Mammary epithelial cell (primary cell): ENCODE measurements at places on chromosomes 13 and 19.

DNA sequence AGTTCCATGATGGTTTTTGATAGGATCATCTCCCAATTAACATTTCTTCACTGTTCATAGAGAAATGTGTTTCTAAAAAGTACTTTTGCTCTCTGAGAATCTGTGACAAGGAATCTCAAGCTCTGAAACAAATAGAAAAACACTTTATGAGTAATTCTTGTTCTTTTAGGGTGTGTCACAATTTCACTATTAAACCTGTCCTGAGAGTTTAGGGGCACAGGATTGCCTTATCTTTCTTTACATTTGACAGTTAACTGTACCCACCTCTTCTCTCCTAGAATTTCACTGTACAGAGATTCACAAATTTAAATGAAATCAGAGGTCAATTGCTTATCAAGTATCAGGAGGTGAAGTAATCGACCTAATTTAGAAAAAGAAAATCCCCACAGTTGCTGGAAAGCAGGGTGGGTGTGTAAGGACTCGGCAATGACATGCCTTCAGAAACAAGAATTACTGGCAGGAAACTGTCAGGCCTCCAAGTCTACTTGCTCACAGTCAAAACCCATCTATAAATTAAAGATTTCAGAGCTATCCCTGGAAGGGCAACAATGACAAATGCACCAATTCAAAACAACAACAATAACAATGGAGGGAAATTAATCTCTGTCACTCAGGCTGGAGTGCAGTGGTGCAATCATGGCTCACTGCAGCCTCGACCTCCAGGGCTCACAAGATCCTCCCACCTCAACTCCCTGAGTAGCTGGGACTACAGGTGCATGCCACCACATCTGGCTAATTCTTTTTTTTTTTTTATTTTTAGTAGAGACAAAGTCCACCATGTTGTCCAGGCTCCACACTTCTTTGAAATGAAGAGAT is 250.2 kb downstream of the ABCC4 start:
- no peak for DNase-seq

GRCh38 chr19:38043649-38044144 is 136.7 kb downstream of the SIPA1L3 start:
- no peak for DNase-seq

- no peak for DNase-seq
These were observed 244.4 kb upstream of the SLITRK1 start for GRCh38 chr13:84126671-84127171.

- DNase-seq = peak; percentile 31
These were observed 8.3 kb upstream of the NTN5 start for GRCh38 chr19:48681127-48681470.

- DNase-seq = peak; percentile 47
These were observed 232.5 kb upstream of the SERP2 start for GRCh38 chr13:44140888-44141724.

DNA sequence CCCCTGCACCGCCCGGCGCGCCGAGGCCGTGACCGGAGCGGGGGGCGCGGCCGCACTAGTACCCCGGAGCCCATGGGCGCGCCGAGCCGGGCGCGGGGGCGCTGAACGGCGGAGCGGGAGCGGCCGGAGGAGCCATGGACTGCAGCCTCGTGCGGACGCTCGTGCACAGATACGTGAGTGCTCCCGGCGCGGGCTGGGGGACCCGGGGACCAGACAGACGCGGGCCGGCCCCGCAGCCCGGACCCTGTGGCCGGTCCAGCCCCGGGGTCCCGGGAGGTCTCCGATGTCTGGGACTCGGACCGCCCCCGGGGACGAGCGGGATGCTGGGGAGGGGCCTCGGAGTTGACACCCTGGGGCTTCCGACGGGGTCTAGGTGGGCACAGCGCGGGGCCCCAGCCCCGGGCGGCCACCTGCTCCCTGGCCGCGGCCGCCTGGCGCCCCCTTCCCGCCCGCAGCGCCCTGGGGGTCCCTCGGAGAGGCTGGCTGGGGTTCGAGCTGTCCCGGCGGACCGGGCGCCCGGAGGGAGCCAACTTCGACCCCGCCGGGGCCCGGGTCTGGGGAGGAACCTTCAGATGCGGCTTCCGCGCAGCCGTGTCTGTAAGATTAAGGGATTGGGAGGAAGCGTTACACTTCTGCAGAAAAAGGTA is 568 bp downstream of the ATP11A start:
- peak; percentile 26 for DNase-seq

DNA sequence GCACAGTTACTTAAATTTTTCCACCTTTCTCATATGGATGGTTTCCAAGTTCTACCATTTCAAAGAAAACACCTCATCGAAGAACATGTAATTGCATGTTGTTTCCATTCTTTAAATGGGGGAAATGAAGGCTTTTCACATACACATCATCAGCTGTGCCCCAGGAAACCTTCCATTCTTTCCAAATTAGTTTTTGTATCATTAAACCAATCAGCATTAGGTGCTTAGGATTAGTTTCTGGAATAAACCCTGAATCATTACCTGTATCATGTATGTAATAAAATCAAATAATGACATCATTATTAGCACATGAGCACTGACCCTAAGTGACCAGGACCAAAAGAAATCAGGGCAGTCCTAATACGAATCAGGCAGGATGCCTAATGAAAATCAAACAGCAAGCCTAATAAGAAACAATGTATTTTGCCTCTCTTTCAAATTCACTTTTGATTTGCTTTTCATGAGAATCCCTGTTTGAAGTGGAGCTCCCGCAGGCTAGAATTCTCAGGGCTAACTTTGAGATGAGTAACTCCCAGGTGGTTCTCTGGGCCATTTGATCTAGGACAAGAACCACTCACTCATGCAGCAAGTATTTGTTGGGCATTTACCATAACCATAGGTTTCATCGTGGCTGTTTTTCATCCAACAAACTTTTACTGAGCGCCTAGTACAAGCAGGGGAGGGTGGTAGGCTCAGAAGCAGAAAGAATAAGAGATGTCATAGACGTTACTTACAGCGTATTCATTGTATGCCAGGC is 89.2 kb downstream of the MZT1 start:
- DNase-seq = peak; percentile 92

DNA sequence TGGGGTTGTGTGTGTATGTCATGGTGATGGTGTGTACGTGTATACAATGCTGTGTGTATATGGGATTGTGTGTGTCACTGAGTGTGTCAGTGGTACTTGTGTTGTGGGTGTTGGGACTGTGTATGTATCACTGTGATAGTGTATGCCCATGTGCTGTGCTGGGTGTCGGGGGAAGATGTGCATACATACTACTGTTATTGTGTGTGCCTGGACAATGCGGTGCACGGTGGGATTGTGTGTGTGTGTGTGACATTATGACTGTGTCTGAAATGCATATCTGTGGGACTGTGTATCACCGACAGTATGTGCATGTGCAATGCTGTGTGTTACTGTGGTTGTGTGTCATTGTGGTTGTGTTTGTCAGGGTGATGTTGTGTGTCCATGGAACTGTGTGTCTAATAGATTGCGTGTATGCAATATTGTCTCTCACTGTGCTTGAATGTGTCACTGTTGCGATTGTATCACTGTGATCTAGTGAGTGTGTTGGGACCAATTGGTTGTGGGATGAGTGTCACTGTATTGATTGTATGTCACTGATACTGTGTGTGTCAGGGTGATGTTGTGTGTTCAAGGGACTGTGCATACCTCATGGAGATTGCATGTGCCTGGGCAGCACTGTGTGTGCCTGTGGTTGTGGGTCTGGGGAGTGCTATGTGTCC is 11.0 kb upstream of the BBC3 start:
- peak; percentile 32 for DNase-seq

- no peak for DNase-seq
These were observed 690 bp upstream of the SGTA start for GRCh38 chr19:2783781-2784145.

GRCh38 chr19:2810141-2811091 is 9.3 kb upstream of the ZNF554 start:
- no peak for DNase-seq

DNA sequence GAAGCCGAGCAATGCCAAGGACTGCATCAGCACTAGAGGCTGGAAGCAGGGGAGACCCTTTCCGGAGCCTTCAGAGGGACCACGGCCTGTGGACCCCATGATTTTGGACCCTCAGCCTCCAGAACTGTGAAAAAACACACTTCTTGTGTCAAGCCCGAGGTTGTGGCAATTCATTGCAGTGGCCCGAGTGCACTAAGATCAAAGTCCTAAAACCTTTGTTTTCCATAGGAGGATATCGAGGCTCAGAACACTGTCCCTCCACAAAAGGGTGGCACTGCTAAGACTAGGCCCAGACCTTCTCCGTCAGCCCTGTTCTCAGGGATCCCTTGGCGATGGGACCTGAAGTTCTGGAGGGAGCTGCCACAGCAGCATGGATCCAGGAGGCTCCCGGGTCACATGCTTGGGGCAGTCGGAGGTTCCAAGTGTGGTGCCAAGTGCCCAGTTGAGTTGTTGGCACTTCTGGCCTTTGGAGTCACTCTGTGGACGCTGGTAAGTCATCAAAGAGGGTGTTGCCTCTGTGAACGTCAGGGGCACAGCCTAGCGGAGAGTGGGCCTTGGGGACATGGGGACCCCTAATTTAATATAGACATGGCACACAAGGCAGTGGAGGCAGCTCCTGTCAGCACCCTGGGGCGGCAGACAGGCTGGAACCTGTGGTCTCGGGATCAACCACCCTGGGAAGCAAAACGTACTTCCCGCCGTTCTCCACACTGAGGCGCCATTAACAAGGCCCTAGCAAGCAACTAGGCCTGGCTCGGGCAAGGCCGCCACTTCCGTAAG is 199.2 kb downstream of the COL4A1 start:
- DNase-seq = no peak

GRCh38 chr19:30450100-30450499 is 77.9 kb downstream of the ZNF536 start:
- no peak for DNase-seq

DNA sequence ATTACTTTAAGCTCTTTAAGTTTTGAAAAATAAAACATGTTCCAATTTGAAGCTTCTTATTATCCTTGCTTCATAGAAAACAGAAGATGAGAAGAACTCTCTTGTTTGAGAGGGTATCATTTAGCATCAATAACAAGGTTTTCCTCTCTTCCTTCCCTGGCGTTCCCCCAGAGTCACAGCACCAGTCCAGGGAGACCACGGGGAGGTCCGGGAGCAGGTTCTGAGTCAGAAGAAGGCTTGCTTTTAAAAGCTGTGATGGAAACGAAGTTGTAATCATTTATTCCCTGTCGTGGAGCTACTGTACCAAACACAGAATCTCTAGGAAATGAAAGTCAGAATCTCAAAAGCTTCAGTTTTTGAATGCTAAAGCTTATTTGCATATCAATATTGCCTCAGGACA is 174.0 kb upstream of the LSM14A start:
- no peak for DNase-seq

DNA sequence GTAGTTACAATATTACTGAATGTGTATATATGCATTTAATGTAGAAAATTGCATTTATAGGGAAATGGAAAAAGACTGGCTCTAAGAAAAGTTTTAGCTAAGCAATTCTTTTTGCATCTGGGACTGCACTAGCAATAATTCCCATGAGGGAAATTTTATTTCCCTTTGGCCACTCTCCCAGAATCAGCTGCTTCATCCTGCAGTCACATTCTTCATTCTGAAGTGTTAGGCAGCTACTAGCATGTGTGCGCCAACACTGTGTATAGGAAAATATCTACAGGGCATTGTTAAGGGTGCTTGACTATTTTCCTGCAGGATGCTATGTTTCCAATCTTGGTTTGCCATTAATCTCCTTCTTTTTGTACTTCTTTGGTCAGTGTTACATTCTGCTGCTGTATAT is 312.8 kb upstream of the PCDH20 start:
- no peak for DNase-seq

- DNase-seq = no peak
These were observed 22.4 kb downstream of the CPT1C start for GRCh38 chr19:49713236-49713845.

DNA sequence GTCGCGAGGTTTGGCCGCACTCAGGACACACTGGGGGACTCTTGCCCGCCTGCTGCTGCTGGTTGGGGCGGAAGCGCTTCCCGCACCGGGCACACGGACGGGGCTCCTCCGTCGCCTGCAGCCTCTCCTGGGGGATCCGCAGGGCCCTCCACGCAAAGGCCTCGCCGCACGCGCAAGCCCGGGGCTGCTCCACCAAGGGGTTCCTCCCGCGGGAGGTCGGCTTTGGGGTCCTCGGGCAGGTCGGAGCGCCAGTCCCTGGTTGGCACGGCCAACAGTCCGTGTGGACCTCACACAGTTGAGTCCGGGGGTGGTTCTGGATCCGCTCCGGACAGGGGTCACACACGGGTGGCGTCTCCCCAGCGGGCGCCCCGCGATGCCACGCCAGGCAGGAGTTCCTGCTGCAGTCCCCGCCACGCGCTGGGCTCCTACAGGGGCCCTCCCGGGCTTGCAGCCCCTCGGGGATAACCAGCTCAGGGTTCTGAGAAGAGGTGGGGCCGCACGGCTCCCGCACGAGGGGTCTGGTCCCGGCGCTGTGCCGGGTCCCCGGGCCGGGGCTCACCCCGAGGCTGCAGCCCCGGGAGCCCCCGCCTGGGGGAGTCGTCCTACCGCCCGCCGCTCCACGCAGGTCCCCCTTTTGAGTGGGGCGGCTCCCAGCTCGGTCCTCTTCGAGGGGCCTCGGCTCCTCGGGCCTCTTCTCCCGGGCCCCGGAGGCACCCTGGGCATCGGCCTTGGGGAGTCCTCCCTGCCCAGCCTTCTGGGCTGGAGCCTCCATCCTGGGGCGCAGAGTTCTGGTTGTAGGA is 6.2 kb upstream of the ZNF497 start:
- DNase-seq = no peak

GRCh38 chr19:28977826-28978225 is 235.1 kb downstream of the UQCRFS1 start:
- DNase-seq = no peak

DNA sequence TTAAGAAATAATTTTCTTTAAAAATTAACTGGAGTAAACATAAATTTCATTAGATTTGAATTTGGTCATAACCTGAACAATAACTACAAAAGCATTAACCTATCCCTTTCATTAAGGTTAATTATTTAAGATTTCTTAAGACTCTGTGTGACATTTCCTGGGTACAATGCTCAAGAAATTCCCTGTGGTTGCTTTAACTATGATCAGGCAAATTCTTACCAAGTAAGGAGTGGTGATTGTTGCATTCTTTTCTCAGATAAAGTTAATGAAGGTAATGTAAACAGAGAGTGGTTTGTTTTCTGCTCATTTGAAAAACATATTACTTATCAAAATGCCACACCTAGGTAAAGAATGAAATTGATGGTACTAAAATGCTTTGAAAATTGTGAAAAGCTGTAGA is 114.8 kb upstream of the MIR17HG start:
- no peak for DNase-seq

DNA sequence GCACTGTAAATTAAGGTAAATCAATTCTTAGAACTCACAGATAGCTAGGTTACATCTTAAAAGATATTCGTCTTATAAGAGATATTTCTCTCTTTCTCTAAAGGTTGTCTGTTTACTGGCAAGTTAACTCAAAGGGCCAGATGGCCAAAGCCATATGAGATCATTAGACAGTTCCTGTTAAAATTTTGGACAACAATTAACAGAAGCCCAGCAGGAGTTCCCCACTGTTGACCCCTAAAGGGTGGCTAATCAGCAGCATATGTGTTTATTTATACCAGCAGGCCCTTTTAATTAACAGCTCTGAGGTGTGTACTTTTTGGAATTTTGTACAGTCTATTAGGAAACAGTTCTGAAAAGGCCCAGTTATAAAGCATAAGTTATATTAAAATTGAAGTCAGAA is 245.8 kb downstream of the LIG4 start:
- DNase-seq = no peak
